ENCODE measurements at places on chromosomes 3 and 15.
A peak's percentile ranks its signal among the peaks of the same experiment; 100 is the strongest.

DNA sequence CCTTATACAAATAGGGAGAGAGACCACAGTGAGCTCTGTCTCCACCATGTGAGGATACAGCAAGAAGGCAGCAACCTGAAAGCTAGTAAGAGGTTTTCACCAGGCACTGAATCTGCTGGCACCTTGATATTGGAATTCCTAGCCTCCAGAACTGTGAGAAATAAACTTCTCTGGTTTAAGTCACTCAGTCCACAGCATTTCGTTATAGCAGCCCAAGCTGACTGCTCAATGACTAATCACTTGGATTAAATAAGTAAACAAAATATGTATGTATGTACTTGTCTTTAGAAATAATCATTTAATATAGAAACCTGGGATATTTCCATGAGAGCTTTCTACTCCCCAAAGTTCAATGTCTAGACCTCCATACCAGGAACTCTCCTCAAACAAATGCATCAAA is 162.0 kb downstream of the IMPG2 start:
- DNase-seq = no peak

DNA sequence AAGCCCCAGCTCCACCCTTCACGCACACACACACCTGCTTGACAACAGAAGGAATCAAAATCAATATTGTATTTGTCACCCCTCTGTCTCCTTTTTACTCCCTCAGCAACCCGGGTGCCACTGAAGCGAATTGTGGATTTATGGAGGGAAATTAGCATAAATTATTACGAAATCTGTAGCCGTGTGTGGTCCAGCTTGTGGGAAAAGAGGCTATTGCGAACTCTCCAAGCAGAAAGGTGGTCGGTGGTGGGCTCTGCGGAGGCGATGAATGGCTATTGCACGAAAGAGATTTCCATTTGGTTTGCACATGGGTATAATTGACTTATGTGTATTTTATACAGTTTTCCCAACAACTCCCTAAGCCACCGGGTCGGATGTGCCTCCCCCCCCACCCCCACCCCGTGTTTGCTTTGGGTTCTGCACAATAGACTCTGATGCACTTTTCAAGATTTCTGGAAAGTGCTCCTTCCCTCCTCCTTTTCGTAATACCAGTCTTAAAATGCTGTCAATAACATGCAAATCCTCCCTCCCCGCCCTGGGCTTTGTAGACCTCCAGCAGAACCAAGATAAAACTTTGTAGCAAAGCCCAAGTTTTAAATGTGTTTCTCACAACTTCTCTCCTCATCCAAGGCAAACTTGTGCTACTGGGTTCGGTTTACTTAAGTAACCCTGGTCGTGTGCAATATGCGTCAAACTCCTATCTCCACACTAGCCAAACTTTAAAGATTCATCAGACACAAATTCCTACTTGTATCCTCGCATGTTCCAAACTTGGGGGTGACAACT is 3.1 kb upstream of the FOXB1 start:
- no peak for DNase-seq

DNA sequence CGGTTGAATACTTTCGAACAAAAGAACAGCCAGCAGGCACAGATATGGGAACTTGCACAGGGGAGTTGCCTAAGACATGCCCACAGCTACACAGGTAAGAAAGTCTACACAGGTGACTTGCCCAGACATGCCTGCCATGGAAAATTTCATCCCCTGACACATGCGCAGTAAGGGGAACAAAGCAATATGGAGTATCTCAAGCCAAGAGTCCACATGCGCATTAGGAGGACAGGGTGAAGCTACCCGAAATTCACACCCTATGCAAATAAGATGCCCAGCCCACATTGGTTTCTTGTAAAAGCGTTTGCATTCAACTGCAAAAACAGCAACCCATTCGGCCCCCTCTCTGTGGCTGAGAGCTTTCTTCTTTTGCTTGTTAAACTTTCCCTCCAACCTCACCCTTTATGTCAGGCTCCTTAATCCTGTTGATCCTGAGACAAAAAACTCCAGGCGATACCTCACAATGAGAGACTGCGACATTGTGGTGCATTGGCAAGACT is 49.3 kb upstream of the TRPM1 start:
- peak; percentile 20 for DNase-seq

DNA sequence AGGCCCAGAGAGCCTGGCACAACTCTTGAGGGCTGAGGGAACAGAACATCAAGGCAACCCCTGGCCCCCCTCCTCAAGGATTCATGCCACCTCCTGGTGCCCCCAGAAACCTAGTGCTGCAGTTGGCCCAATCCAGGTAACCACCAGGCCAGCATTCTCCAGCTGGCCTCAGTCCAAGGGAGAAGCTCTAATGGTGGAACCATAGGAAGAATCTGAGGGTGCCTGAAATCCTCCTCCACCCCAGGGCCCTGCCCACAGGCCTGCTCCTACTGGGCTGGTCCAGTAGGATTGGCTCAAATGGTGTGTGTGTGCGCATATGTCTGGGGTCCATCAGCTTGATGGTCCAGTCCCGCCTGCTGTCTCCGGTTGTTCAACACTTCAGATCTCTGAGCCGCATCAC is 7.7 kb downstream of the HYAL2 start:
- DNase-seq = no peak

GRCh38 chr15:79930516-79930915 is 33.7 kb upstream of the MTHFS start:
- DNase-seq = no peak

DNA sequence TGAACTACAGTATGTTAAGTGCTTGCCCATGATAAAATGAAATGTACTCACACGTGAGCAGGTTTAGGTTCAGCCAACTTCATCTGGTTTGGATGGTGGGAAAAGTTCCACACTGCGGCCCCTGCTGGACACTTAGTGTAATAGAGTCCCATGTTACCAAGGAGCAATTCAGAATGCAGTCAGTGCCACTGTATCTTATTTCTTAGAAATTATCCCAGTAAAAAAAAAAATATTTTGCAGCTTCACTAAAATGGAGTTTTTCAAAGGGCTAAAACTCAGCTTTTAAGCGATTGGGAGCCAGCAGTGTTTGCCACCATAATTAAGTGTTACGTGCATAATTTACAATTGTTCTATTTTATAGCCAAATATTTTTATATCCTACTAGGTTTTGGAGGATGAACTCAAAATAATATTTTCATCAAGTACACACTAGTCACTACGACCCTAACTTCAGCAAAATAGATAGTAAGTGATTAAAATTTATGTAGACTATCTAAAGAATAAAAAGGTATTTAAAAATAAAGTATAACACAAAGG is 371.7 kb upstream of the GBE1 start:
- DNase-seq = no peak

- no peak for DNase-seq
These were observed 10.3 kb downstream of the ISL2 start for GRCh38 chr15:76346669-76347481.

GRCh38 chr3:132378-132777 is 64.2 kb upstream of the CHL1 start:
- no peak for DNase-seq

DNA sequence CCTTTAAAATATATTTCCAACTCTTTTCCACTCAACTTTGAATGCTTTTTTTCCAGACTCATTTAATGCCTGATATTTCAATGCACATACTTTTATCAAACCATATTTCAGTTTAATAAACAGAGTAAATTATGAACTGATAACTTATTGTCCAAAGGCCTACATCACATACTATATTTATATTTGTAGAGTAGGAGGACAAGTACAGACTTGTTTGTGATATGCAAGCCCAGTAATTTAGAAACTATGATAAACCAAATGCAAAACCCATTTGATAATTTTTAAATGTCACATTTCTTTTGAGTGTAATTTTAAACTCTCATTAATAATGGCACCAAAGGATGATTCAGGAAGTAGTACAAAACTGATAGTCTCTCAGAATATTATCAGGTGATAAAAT is 3.3 kb downstream of the RFX7 start:
- DNase-seq = no peak

GRCh38 chr3:100882571-100882984 is 110.6 kb downstream of the ABI3BP start:
- no peak for DNase-seq

GRCh38 chr3:33722626-33723370 is 4.7 kb upstream of the CLASP2 start:
- DNase-seq = no peak

GRCh38 chr3:133089906-133090485 is 51.8 kb downstream of the TMEM108 start:
- no peak for DNase-seq

- no peak for DNase-seq
These were observed 1.0 kb downstream of the MAPKAPK3 start for GRCh38 chr3:50617911-50618481.

DNA sequence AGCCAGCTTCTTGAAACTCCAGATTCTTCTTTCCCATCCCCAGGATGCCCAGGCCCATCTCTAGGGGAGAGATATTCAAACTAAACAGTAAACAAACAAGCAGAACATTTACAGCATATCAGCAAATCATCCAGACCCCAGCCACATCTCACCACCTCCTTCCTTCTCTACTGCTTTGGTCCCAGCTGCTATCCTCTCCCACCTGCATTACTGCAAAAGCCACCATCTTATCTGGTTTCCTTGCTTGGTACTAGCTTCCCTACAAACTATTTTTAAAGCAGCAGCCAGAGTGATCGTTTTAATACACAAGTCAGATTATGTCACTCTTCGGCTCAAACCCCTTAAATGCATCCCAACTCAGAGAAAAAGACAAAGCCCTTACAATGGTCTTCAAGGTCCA is 4.8 kb downstream of the LYSMD2 start:
- no peak for DNase-seq

- DNase-seq = no peak
These were observed 13.0 kb downstream of the MEF2A start for GRCh38 chr15:99578809-99579208.

DNA sequence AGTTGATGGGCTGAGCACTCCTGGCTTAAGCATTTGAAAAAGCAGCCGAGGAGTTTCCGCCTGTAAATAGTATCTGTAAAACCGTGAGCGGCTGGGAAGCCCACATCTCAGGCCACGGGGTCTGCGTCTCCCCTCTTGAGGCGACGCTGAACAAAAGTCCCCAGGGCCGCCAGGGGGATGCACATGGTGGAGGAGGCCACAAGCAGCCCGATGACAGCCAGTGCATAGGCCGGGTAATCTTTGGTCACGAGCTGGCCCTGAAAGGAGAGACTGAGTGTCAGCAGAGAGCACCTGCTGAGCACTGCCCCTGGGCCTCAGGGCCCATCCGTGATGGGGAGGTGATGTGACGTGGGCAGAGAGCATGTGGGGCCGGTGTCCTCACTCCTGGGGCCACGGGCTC is 37.5 kb downstream of the SLC6A20 start:
- no peak for DNase-seq

- no peak for DNase-seq
These were observed 118.3 kb downstream of the MTHFS start for GRCh38 chr15:79778378-79778990.

- no peak for DNase-seq
These were observed 35.5 kb downstream of the BNC1 start for GRCh38 chr15:83249030-83249343.

DNA sequence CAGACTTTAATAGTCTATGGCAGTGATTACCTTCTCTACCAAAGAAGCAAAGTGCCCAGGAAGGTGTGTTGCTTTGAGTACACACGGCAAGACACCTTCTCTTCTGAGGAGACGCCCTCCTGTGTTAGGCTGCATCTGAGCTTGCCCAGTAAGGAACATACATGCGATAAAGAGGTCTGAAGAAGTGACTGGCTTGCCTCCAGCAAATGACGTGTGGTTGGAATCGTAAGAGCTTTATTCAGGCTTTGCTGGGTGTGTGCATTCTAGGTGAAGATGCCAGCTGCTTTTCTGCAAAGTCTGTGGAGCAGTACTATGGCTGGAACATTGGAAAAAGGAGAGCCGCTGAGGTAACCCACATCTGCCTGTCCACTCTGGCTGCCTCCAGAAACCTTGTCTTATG is 22.4 kb downstream of the MAP6D1 start:
- peak; percentile 49 for DNase-seq

GRCh38 chr3:64437131-64437530 is 211.9 kb upstream of the PRICKLE2 start:
- no peak for DNase-seq

GRCh38 chr3:62229211-62229610 is 144.1 kb downstream of the FEZF2 start:
- DNase-seq = no peak

- no peak for DNase-seq
These were observed 33.0 kb downstream of the GNB5 start for GRCh38 chr15:52158084-52158765.

- DNase-seq = no peak
These were observed 1.5 kb downstream of the RHOA start for GRCh38 chr3:49410066-49410845.

- DNase-seq = no peak
These were observed 95.8 kb upstream of the PLAAT1 start for GRCh38 chr3:193145248-193145647.

DNA sequence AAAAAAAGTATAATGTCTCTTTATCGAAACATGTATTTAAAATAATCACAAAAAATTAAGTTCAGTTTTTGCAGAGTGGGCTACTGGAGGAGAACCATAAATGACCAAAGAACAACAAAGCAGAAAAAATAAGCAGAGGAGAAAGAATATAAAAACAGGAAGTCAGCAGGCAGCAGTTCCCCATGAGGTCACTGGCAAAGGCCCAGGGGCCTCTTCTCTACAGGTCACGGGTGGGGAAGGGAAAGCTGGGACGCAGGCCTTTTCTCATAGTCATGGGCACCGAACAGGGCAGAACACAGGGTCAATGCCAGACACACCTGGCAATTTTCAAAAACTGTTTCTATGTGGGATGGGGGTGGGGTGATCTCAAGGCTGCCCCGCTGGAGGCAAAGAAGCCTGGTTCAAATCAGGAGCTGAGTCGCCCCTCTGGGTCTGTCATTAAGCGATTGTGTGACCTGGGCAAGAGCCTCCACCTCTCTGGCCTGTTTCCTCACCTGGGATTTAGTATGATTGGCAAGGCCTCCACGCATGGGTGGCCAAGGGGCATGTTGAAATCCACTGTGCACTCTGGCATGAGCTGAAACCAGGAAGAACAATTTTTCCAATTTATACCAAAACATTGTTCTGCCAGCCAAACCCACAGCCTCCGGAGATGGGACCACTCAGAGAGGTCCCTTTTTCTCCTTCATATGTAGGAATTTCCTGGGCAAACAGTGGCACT is 43.8 kb upstream of the UACA start:
- no peak for DNase-seq

DNA sequence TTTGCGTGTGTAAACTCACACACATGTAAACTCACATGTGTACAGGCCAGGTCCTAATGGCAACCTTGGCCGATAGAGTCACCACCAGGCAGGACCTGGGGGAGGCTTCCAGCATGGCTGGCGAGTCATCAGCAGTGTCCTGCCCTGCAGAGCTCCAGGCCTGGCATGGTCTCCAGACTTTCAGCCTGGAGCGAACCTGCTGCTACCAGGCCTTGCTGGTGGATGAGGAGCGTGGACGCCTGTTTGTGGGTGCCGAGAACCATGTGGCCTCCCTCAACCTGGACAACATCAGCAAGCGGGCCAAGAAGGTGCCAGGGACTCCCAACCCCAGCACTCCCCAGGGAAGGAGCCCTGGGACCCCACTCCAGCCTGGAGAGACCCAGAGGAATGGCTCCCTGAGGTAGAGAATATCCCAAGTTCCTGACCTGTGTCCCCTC is 1.0 kb downstream of the SEMA3B start:
- no peak for DNase-seq

DNA sequence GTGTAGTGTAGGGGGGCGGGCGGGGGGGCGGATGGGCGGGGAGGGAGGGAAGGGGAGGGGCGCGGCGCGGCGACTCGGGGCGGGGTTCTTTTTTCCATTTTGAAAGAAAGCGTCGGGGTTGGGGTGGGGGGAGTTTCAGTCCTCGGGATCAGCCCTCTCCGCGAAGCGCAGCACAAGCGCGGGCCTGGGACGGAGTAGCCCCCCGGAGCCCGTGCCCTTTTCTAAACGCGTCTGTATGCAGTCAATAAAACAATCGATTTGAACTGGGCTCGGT is 6.1 kb downstream of the ISLR2 start:
- no peak for DNase-seq

Data from NCI-H345 (cell line).